Mesothelial cell of epicardium (in vitro differentiated cells): ENCODE measurements at places on chromosomes 1 and 21.

- DNase-seq, result no peak
These were observed 66.3 kb upstream of the COG2 start for GRCh38 chr1:230575886-230576500.

DNA sequence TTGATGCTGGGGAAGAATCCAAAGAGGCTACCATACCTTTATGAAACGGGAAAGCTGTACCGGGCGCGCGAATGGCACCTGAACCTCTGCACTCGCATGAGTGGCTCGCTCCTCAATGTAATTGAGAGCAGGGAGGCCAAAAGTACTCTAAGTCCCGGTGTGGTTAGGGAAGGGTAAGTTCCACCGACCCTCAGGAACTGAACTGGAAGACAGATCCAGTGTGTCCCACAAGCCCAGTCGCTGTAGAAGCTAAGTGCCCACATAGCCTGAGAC, 1.0 kb downstream of the GATAD2B start:
- DNase-seq, result no peak

DNA sequence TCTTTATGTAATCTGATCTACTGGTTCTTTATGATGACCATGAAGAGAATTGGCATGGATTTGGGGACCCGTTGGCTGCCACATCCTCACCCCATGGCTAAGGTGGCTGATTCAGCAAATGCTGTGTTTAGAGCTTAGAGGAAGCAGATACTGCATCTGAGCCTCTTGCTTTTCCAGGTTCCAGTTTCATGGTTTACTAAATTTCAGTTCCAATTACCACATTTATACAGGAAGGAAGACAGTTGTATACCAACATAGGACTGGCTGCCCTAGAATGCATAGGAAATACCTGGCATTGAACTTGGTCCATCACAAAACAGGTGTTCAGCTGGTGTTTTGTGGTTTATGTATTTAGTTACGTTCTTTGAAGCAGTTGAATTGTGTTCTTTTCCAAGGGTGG, 107.1 kb downstream of the ST3GAL3 start:
- DNase-seq, result no peak

GRCh38 chr1:27954186-27954585, 5.6 kb upstream of the XKR8 start:
- DNase-seq, result no peak

DNA sequence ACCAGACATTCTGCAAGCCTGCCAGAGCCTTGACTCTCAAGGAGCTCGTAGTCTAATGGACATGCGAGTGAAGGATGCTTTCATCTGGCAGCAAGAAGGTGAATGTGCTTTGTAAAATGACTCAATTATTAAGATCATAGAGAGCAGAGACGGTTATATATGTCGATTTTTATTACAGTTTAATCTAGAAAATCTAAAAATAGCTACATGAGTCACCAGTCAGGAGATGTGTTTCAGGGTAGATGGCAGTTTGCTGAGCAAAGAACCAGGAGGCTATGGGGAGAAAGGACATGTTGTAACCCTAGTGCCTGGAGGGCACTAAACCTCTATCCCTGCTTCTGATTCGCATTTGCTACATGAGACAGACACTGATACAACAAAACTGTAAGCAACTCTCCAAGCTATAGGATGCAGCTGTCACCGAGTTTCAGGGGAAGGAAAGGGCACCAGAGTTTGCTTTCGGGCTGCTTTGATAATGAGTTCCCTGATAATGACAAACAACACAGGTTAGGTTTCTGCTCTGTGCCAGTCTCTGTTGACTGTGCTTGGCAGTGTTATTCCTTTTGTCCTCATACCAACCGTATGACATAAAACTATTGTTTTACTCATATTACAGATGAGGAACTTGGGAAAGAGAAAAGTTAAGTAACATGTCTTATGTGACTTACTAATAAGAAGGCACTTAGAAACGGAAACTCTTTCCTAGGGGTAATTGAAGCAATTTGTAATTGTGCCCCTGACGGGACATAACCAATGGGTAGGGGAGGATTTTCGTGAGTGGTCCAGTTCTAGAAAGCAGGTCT, 43.2 kb downstream of the C1orf198 start:
- no peak for DNase-seq

GRCh38 chr1:86933562-86934377, 19.3 kb downstream of the HS2ST1 start:
- DNase-seq, result no peak

- no peak for DNase-seq
These were observed 60.2 kb downstream of the MDM4 start for GRCh38 chr1:204576422-204576821.

GRCh38 chr1:38859561-38860453, at the start of gene RRAGC:
Gene RRAGC (minus strand): TSS chr1:38859772. CDS start chr1:38859646, 126 bp downstream.
- DNase-seq, result peak; percentile 98

GRCh38 chr1:205344066-205344928, 12.4 kb downstream of the KLHDC8A start:
- DNase-seq, result peak; percentile 36

- DNase-seq, result no peak
These were observed 635.7 kb downstream of the KIF26B start for GRCh38 chr1:245790441-245790840.

- no peak for DNase-seq
These were observed 310.2 kb downstream of the MRPL39 start for GRCh38 chr21:25297117-25297516.

- no peak for DNase-seq
These were observed 6.3 kb upstream of the LAD1 start for GRCh38 chr1:201405484-201405831.

GRCh38 chr1:202603435-202603834, 106.8 kb downstream of the SYT2 start:
- no peak for DNase-seq

DNA sequence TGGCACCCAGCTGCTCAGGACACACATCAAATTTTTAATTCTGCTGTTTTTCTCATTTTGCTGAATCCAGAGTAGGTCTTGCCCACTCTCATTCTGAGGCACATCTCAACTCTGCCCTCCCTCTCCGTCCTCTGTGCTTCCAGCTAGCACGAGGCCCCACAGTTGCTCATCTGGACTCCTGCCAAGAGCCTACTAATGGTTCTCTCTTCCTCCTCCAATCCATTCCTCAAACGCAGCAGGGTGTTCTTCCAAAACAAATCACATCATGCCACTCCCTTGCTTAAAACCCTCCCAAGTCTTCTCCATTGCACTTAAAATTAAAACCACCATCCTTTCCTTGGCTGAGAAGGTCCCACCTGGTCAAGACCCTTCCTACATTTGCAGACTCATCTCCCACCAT, 49.8 kb upstream of the SCAF4 start:
- no peak for DNase-seq

DNA sequence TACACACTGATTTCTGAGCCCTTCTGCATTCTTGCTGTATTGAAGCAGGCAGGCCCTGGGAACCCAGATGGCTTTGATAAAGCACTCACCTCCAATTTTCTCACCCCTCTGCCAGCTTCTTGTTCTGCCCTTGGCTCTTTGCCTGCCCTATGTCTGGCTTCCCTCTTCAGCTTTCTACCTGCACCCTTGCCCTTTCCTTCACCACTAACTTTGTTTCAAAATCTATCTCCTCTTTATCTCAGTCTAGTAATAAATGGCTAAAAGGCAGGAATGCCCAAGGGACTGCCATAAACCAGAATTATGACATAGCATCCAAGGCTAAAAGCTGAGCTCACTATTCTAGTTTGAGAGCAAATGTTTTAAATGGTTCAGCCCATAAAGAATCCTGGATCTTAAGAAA, 178.7 kb downstream of the TNR start:
- no peak for DNase-seq

- DNase-seq, result no peak
These were observed 51.4 kb downstream of the RHBG start for GRCh38 chr1:156420205-156421061.

- peak; percentile 65 for DNase-seq
These were observed 55.2 kb upstream of the TARBP1 start for GRCh38 chr1:234533975-234534876.

GRCh38 chr1:25150985-25151495, 81.3 kb downstream of the SYF2 start:
- DNase-seq, result no peak

DNA sequence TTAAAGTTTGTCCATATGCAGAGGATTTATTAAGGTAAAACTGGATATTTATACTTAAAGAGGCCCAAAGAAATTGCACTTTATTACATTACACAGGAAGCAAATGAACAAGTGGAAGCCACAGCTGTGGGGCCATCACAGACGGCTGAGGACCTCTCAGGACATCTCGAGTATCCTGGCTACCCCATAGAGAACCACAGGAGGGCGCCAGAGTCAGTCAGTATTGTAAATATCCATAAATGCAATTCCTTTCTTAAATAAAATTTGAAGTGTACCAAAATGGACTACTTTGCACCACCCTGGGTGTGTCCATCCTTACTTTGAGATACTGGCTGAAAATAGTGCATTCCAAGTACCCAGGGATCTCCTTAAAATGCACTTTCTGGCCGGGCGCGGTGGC, 257.2 kb downstream of the MRPL39 start:
- no peak for DNase-seq

GRCh38 chr1:60071296-60071695, 2.3 kb downstream of the C1orf87 start:
- DNase-seq, result no peak

GRCh38 chr1:90574692-90575370, 142.3 kb downstream of the BARHL2 start:
- DNase-seq, result no peak

- DNase-seq, result no peak
These were observed 214.7 kb downstream of the SDCCAG8 start for GRCh38 chr1:243470502-243470901.

GRCh38 chr1:99268021-99268420, 3.7 kb downstream of the PLPPR4 start:
- DNase-seq, result no peak

GRCh38 chr1:217004776-217005436, 281.7 kb upstream of the ESRRG start:
- DNase-seq, result no peak

GRCh38 chr1:215397843-215398242, 169.3 kb upstream of the KCTD3 start:
- no peak for DNase-seq
